ENCODE measurements at places on chromosomes 12 and 14. TPM values are rescaled to one million over a fixed set of nuclear protein-coding genes. Genes with fewer than 3 reads are reported as not detected.

Gene MEG3
- 351 TPM for total RNA-seq

Gene SLC7A7
- total RNA-seq, result 26.5 TPM

Gene RNASE3
- not detected for total RNA-seq

Gene CORO1C
- 330 TPM for total RNA-seq

Gene YAF2
- total RNA-seq, result 19.2 TPM

Gene TTC7B
- total RNA-seq, result 39.1 TPM

Gene MANSC4
- not detected for total RNA-seq

Gene OR4E2
- total RNA-seq, result not detected

Gene SCN8A
- total RNA-seq, result 0.88 TPM

Gene CCDC175
- not detected for total RNA-seq

Gene FAIM2
- total RNA-seq, result 6.6 TPM

Gene CCDC196
- total RNA-seq, result not detected

Gene CD27
- total RNA-seq, result 0.29 TPM

Gene HSP90B1
- 347 TPM for total RNA-seq

Gene KRT1
- total RNA-seq, result not detected

Gene GPR84
- total RNA-seq, result not detected

Gene MIPOL1
- 13.5 TPM for total RNA-seq

Gene PPM1A
- 33.0 TPM for total RNA-seq

Gene EML1
- 64.9 TPM for total RNA-seq

Gene SYCP3
- total RNA-seq, result under 0.01 TPM

Gene RNF212B
- not detected for total RNA-seq

Gene ABCC9
- total RNA-seq, result 0.22 TPM

Gene GYS2
- total RNA-seq, result not detected

Gene PALS1
- total RNA-seq, result 27.3 TPM

Gene SPRING1
- total RNA-seq, result 43.2 TPM

Gene SMIM41
- 1.0 TPM for total RNA-seq

Gene MMP14
- 991 TPM for total RNA-seq

Gene SERPINA5
- not detected for total RNA-seq

Gene GALNT6
- 10.5 TPM for total RNA-seq

Gene ADCY4
- total RNA-seq, result 0.66 TPM

Gene OTX2
- not detected for total RNA-seq

Gene NIN
- 55.7 TPM for total RNA-seq

Gene OVCH1
- not detected for total RNA-seq

Gene NUMB
- 95.5 TPM for total RNA-seq

Gene FLVCR2
- 1.1 TPM for total RNA-seq

Gene KRT3
- not detected for total RNA-seq

Gene KERA
- not detected for total RNA-seq

Gene SBNO1
- total RNA-seq, result 39.8 TPM

Gene IPO4
- 87.8 TPM for total RNA-seq

Gene IGF1
- 0.22 TPM for total RNA-seq

Gene GRIN2B
- not detected for total RNA-seq

Gene FSCB
- total RNA-seq, result 0.22 TPM

Gene ADCY6
- 34.1 TPM for total RNA-seq

Gene COX8C
- total RNA-seq, result not detected

Gene POTEM
- total RNA-seq, result not detected

Gene KRT80
- 0.22 TPM for total RNA-seq

Gene SPTB
- 0.22 TPM for total RNA-seq

Gene KRT72
- not detected for total RNA-seq

Gene DIO2
- total RNA-seq, result 29.6 TPM

Gene RASAL1
- not detected for total RNA-seq

Gene TAS2R46
- 3.5 TPM for total RNA-seq

Gene ASCL1
- not detected for total RNA-seq

Gene PLA2G1B
- total RNA-seq, result not detected

Gene EPS8
- 83.0 TPM for total RNA-seq

Gene CYP27B1
- total RNA-seq, result 1.1 TPM
